ENCODE measurements at places on chromosomes 3 and 15.

- DNase-seq: no peak
These were observed 7.9 kb downstream of the ANP32A start for GRCh38 chr15:68812597-68813431.

GRCh38 chr3:71599416-71599815 lies 15.9 kb upstream of the FOXP1 start:
- DNase-seq: no peak

DNA sequence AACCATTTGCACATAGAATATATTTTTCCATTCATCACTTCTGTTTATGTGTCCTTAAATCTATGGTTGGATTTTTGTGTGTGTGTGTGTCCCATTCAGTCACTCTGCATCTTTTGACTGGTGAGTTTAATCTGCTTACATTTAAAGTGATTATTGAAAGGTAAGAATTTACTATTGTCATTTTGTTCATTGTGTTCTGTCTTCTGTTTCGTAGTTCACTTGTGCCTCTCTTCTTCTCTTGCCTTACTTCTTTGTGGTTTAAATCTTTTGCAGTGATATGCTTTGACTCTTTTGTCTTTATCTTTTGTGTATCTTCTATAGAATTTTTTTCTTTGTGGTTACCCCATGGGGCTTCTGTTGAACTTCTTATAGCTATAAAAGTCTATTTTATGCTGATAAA lies 166.3 kb upstream of the UBE3A start:
- DNase-seq: no peak

DNA sequence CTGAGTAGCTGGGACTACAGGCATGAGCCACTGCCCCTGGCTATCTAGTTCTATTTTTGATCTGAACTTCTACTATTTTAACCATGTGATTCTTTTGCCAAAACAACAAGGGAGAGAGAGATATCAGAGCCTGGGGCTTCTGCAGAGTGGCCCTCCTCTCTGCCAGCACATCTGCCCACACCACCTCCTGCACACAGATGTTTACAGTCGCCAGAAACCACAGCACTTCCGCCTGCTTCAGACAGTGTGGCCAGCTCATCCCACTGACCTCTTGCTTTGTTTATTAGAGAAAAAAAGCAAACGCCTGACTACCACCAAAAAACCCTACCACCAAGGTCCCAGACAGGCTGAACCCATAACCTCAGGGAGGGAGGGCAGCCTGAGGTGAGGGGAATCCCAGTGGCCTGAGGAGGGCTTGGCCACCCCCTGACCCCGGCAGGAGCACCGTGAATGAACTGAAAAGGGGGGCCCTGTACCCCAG lies 85.9 kb upstream of the ABHD2 start:
- DNase-seq: no peak

DNA sequence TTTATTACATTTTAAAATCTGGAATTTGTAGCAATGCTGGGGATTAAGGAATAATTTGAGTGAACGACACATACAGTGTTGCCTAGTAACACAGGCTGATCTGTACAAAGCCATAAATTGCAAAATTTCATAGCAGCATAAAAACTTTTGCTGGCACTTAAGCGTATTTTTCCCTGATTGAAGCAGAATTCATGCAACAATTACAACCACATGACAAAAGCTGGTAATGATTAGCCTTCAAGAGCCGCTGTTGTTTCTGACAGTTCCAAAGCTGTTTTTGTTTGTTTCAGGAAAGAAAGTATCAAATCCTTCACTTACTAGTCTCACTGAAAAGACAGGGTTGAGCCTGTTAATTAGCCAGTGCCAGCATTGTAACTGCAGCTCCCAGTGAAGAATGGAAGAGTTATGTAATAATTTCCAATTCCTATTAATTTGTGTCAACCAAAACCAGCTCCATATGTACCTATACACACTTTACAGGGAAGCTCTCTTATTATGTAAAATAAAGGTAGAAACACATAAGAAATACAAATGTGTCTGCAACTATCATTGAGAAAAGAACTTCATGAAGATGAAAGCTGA lies 60.7 kb downstream of the AGTR1 start:
- DNase-seq: no peak

DNA sequence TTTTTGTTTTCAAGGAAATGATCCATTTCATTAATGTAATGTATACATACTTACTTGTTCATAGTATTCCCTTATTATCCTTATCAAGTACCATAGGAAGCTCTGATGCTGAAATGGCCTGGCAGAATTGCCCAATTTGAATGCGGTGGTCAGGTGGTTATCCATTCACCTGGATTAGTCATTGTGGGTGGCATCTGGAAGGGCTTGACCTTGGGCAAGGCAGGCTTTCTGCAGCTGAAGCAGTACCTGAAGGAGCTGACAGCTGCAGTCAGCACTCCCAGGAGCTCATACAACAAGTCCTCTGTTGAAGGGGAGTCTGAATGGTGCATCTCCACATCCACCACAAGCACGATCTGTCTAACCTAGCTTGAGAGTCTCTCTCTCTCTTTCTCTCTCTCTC lies 12.2 kb upstream of the IQCF5 start:
- no peak for DNase-seq

GRCh38 chr3:98058244-98058960 lies 23.3 kb upstream of the GABRR3 start:
- no peak for DNase-seq

DNA sequence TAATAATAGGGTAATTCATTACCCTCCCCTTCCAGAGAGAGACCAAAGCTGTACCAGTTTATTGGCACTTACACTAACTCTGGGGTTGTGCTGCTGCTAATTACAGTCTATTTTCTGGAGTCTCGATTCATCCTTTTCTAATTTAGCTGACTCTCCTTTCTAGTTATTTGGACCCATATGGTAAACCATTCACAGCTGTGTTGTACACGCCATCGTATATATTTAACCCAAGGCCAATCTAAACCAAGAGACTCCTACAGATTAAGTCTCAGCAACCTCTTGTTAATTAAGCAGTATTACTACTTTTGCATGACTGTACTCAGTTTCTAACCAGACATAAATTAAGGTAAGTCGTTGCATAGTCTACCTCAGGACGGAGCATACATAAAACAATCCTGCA lies 22.5 kb downstream of the ANXA2 start:
- DNase-seq: no peak
